ENCODE measurements at places on chromosomes 4 and X.

DNA sequence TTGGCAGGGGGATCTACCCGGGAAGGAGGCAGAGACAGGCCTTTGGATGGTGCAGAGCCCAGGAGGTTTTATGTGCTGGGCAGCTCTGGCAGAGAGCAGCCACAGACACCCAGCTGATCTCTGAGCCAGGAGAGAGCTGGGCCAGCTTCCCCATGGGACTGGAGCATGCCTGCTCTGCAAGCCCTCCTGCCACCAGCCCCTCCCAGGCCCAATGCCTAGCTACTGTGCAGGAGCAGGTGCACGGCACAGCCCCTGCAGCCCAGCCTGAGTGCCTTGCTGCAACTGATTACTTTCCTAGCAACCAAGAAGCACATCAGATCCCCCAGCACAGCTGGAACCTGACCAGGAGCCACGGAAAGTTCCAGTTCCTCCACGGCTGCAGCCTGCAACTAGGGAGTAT is 57.8 kb upstream of the BEND2 start:
- DNase-seq, result no peak

DNA sequence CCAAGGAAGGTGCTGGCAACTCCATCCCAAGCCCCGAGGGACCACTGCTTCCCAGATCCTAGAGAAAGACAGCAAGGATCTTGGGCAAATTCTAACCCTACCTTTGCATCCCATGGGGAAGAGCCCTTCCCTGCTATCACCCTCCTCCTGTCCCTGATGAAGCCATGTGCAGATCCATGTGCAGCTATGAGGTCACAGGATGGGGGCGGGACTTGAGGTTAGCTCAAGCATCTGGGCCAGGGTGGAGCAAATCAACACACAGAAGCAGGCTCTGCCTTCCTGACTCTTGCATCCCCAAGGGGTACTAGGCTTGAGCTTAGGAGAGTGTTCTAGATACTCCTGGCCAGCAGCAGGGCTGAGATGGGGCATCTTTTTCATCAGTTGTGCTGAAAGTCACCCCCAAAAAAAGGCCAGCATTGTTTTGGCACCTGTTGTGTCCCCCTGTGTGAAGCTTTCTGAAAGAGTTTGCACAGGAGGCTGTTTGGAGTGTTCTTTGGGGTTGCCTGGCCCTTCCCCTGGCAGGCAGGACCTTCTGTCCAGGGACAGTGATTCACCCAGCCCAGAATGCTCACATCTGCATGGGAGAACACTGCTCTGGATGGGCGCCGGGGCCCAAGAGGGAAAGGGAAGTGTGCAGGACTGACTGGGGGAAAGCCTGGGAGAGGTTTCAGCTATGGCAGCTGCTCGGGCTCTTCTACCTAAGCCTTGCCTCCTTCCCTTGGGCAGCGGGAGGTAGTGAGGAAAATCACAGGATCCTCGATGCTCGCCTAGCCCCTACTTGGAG is 50.8 kb downstream of the PRPS1 start:
- DNase-seq, result peak; percentile 63

DNA sequence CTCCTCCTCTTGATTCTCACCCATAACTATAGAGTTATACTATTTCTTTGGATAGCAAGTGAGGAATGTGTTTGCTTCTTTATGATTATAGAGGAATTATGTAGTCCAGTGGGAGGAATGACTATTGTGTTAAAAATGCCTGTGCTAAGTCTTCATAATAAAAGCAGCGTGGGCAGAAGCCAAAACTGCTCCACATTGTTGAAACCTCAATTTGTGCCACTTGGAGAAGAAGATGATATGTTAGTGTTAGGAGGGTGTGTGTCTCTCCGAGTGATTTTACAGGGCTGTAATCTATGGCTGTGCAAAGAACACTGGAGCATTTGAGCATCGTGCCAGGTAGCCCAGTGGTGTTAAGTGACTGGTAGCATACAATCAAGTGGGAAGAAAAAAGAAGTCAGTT is 74.3 kb downstream of the FRAS1 start:
- no peak for DNase-seq

DNA sequence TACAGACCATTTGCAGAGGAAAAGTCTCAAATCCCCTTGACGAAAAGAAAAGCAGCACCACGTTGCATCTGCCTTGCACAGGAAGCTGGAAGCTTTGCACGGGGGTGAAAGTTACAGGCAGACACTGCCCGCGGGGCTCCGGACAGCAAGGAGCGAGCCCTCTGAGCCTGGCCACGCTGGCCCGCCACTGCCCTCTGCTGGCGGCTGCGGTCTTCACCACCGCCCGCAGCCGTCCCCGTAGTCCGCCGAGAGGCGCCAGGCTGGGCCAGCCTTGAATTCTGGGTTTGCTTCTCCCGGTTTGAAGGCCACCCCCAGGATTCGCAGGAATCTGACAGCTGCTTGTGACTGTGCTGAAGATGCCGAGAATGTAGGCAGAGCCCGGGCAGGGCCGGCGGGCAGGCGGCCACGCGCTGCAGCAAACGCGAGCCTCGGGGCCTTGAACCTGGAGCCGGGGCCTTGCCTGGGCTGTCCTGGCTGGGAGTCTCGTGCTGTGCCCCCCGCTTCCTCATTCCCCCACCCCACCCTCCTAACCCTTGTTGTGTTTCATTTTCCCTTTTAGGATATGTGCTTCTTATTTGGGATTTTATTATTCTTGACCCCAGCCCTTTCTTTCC is 49.2 kb downstream of the ENPP6 start:
- peak; percentile 64 for DNase-seq

- DNase-seq, result peak; percentile 80
These were observed 262.6 kb downstream of the C4orf33 start for GRCh38 chr4:129358571-129358970.

DNA sequence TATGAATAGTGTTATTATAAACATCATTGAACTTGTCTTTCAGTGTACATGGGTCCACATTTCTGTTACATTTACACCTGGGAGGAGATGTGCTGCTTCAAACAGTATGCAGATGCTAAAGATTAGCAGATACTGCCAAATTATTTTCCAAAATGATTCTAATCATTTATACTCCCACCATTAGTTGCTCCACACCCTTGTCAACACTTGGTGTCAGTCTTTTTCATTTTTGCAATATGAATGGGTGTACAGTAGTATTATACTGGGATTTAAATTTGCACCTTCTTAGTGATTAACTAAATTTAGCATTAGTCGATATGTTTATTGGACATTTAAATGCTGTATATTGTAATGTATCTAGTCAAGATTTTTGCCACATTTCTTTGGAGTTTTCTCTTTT is 131.6 kb upstream of the GRID2 start:
- DNase-seq, result no peak

GRCh38 chr4:16109256-16109655 is 25.4 kb upstream of the PROM1 start:
- no peak for DNase-seq

Measured in ELR (cell line).